ENCODE measurements at places on chromosomes 7 and 10.

GRCh38 chr10:121155742-121156474 lies 304.7 kb downstream of the WDR11 start:
- no peak for DNase-seq

- DNase-seq, result no peak
Measured at GRCh38 chr7:84837405-84837804, 349.5 kb downstream of the SEMA3D start.

DNA sequence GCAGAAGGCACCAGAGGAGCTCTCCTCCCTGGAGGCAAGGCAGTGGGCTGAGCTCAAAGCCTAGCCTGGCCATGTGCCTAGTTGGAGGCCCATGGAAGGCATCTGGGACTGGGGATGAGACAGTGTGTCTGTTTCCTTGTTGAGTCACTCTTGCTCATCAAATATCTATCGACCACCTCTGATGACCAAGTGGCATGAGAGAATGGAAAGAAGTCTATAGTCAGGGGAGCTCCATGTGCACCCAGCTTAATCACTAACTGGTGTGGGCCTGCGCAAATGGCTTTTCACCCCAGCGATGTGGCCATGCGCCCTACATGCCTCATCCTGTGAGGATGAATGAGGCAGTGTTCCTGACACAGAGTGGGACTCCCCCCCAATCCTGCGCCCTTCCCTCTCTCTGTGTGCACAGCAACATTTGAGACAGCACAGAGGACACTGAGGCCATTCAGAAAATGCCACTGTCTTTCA lies 229.9 kb downstream of the RPS24 start:
- no peak for DNase-seq

DNA sequence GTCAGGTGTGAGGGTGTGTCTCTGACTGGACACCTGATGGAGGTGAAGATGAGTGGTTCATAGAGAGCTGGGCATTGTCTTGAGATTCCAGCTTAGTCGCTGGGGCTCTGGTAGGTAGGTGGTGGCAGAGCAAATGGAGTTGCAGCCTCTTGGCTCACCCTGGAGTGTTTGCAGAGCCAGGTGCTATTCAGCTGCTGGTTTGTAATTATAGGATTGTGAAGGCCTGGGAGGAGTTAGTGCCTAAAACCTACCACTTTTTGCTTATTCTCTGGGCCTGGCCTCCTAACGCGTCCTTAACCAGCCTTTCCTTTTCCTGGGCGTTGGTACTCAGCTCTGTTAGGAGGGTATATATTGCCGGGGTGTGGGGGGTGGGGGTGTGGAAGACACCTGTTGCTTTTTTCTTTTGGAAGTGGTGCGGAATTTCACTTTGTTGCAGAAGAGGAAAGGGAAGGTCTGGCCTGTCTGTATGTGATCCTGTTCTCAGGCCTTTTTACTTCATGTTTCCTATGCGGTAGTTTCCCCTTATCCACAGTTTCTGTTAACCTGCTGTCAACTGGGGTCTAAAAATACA lies 3.2 kb downstream of the PPRC1 start:
- DNase-seq, result no peak

GRCh38 chr7:149763563-149764240 lies 9.7 kb downstream of the ZNF467 start:
- DNase-seq, result no peak

DNA sequence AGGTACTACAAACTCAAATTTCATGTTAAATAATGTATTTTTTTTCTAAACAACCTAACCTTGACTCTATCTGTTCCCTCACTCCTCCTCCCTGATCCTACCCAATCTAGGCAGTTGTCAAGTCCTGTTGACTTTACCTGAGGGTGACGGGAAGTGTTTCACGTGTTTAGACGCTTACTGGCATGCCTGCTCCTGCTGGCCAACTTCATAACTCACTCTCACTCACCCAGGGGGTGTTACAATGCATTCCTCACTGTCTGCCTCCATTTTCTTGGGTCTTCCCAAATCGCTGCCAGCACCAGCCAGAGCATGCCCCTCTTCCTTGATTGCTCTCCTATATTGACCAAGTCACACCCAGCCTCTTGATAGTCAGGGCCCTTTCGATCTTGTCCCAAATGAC lies 28.3 kb downstream of the CRCP start:
- DNase-seq, result no peak

DNA sequence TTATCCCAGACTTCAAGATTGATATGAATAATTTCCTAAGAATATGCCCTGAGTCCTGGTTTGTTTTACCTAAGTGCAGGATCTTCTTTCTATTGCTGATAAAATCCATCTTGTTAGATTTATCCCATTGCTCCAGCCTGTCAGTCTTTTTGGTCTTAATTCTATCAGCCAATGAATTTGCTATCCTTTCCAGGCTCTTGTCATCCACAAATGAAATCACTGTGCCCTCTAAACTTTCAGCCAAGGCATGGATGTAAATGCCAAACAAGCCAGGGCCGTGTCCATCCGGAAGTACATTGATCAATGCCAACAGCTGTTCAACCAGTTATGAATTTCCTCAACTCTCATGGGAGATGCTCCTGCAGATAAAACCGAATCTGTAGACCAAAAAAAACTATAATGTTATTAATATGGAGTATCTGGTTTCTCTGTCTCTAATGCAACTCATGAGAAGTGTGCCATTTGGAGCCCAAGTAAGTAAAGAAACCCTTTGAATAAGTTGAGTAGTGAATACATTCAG lies 40.0 kb downstream of the NPY start:
- DNase-seq, result no peak

- DNase-seq, result no peak
Measured at GRCh38 chr7:122887198-122887597, 938 bp upstream of the CADPS2 start.

DNA sequence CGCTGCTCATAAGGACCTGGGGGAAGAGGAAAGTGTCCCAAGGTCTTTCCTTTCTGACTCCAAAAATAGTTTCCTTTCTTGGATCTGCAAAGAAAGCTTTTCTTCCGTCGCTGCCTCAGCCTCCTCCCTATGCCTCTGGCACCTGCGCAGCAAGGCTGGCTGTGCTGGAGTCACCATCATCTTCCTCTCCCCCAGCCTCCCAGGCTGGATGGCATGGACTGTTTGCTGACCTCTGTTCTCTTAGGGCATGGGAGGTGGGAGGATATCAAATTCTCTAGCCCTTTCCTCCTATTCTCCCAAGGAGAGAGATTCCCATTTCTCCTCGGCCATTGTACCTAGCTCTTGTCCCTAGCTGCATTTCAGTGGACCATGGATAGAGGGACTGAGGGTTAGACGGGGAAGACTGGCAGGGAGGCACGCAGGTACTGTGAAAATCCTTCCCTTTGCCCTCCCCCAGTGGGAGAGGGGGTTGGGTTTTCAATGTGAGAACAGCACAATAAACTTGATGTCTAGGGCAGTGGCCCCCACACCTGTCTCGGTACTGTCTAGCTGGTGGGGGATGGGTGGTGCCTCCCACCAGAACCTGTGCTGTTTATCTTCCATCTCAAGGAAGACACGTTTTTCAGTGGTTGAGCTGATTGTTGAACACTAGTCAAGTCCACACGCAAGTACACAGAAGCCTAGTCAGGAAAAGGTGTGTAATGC lies 2.6 kb downstream of the PPP1R35 start:
- DNase-seq, result no peak

GRCh38 chr7:16914771-16915170 lies 33.0 kb upstream of the AGR3 start:
- no peak for DNase-seq

GRCh38 chr7:97373736-97374135 lies 256.2 kb downstream of the SDHAF3 start:
- no peak for DNase-seq

DNA sequence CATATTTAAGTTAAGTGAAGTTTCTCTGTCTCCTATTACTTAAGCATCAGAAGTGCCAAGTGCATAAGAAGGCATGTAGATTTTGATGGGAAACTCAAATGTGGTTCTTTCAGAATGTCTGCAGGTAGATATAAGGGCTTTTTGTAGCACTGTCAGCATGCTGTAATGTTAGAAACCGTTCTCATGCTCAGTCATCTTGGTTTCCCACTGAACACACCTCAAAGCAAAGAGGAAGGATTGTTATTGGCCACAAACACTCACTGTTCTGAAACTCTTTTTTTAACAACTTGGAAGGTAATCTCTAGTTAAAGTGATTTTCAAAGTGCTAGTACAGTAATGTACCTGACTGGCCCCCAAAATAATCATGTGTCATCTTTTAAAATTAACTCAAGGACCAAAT lies 126.0 kb downstream of the AASS start:
- DNase-seq, result no peak

GRCh38 chr10:133393401-133394063 lies 425 bp upstream of the MTG1 start:
- no peak for DNase-seq

DNA sequence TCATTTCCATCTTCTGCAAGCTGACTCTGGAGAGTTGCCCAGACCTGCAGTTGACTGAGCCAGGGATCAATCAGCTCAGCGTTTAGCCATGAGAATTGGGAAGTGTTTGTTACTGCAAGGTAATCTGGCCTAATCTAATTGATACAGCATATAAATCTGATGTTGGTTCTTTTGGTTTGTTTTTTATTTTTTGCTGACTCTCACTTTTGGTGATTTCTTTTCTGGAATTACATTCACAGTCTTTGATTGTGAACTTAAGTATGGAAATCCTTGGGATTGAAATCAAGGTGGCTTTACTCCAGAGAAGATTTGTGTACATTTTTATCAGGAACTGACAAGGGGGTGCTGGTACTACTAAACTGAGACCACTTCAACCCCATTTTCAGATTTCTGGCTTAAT lies 1.7 kb upstream of the GIMAP6 start:
- no peak for DNase-seq

- DNase-seq, result peak; percentile 42
Measured at GRCh38 chr7:75916259-75916658, 1.3 kb downstream of the POR start.

DNA sequence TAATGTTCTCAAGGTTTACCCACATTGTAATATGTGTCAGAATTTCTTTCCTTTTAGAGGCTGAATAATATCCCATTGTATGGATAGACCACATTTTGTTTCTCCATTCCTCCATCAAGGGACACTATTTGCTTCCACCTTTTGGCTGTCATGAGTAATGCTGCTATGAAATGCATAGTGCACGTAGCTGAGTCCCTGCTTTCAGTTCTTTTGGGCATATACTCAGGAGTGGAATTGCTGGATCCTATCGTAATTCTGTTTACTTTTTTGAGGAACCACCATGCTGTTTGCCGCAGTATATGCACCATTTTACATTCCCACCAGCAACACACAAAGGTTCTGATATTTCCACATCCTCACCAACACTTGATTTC lies 60.0 kb downstream of the PRF1 start:
- no peak for DNase-seq

- DNase-seq, result peak; percentile 42
Measured at GRCh38 chr7:27173511-27173955, 587 bp downstream of the HOXA10 start.

- no peak for DNase-seq
Measured at GRCh38 chr7:14191686-14192098, 202.2 kb upstream of the ETV1 start.

DNA sequence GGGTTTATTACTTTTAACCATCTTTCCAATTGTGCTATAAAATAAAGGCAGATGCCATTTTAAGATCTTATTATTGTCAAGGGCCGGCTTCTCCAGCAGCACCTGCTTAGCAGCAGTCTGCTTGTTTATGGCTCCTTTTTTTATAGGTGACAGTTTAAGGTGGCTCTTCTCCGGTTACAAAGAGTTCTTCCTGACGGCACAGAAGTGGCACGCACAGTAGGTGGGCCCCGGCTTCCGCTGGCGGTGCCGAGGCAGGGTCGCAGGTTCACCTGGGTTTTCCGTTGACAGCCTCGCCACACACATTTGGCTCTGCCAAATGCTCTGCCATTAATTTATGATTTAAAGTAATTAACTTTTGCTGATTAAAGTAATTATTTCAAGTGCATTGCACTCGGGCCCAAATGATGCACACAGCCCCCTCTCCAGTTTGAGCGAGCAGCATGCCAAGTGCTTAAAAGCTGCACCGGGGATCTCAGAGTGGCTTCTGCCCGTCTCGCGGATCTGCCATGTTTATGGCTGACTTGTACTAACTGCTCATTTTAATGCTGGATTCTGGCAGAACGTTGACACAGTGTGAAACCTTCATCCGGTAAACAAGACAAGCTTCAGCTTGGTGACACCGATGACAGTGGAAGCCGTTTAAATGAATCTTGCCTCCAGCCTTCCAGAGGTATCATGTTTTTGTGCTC lies 355.1 kb upstream of the MKI67 start:
- DNase-seq, result no peak

DNA sequence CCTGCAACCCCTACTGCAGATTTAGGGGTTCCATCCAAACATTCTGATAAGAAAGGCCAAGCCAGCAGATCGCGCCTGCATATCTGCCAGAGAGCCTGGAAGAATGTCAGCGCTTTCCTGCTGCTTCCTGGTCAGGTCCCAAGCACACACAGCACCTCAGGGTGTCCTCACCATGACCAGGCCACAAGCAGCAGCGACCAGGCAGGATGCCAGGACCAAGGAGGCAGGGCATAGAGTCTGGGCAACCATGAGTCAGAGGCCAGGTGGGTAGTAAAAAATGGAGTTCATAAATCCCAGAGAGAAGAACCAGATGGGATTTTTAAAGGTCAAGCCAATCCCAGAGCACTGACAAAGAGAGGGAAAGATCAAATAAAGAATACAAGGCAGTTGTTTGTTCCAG lies 5.5 kb upstream of the FAM131B start:
- no peak for DNase-seq

DNA sequence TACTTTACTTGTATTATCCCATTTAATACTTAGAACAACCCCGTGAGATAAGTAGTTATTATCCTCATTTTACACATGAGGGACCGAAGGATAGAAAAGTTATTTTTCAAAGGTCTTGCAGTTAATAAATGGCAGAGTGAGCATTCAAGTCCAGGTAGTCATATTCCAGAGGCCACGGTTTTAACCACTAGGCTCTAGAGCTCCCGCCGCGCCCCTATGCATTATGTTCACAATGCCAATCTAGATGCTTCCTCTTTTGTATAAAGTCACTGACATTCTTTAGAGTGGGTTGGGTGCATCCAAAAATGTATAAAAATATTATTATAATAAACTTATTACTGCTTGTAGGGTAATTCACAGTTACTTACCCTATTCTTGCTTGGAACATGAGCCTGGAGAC lies 11.4 kb upstream of the CFAP69 start:
- DNase-seq, result no peak

DNA sequence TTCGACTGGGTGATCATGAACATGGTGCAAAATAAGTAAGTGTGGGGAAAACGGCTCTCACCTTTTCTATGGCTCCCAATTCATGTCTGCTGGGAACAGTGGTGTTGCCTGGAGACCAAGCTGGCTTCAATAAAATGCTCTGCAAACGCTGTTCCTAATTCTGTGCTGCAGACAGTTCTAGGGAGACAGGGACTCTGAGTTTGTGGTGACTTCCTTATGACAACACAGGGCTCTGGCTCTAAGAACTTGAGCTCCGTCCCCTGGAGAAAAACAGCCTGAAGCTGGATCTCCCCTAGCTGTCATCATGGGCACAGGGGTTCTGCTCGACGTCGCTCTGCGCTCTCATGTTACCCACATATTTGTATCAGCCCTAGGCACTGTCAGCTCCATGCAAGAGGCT lies 61.0 kb upstream of the INSYN2A start:
- DNase-seq, result no peak
